Spleen (tissue), 13 donors: ENCODE measurements at places on chromosomes 16 and 17.

DNA sequence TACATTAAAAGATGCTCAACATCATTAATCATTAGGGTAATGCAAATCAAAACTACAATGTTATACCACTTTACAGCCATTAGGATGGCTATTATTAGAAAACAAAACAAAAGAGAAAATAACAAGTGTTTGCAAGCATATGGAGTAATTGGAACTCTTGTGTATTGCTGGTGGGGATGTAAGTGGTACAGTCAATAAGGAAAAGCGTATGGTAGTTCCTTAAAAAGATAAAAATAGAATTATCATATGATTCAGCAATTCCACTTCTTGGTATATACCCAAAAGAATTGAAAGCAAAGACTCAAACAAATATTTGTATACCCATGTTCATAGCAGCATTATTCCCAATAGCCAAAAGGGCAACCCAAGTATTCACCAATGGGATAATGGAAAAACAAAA, 1.4 kb upstream of the CAPNS2 start:
- DNase-seq: no peak

GRCh38 chr17:83014297-83014696, 65.1 kb upstream of the METRNL start:
- no peak for DNase-seq

DNA sequence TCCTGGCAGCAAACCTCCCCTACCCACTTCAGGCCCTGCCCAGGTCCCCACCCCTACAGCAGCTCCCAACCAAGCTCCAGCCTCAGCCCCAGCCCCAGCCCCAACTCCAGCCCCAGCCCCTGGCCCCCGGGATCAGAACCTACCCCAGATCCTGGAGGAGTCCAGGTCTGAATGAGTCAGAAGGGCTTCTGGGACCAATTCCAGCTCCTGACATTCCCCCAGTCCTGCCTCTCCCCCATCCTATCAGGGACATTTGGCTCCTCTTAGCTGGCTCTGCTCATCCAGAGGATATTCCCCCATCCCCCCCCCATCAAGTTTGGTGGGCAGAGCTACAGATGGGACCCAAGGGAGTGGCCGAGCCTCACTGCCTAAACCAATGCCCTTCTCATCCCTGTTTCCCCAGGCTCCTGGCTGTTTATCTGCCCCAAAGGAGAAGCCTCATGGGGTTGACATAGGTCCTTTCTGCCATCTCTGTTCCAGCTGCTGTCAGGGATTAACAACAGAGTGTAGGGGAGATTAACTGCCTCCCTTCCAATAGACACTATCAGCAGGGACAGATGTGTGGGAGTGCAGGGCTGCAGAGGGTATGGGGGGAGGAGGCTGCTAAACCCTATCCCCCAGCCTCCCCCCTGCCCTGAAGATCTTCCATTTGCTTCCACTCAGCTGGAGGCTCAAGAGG, 16.5 kb downstream of the CNTNAP1 start:
- DNase-seq: no peak

DNA sequence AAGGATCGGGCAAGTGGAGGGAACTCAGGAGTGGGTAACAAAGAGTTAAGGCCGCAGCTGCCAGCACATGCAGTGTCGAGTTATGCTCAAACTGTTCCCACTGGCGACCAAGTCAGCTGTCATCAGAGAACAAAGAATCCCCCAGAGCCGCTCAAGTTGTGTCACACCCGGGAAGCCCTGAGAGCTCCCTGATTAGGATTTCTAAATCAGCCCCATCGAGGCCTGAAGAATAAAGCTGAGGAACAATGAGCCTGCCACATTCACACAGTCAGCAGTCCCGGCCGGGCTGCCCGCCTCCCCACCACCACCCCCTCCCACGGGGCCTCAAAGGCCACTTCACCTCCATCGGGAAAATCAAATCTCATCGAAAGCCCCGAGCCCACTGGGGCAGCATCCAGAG, 84.5 kb downstream of the SOX9 start:
- DNase-seq: no peak

GRCh38 chr16:76309639-76310335, 32.6 kb downstream of the CNTNAP4 start:
- DNase-seq: no peak

- DNase-seq: no peak
These were observed 6.5 kb upstream of the CACNA1H start for GRCh38 chr16:1146409-1146808.

DNA sequence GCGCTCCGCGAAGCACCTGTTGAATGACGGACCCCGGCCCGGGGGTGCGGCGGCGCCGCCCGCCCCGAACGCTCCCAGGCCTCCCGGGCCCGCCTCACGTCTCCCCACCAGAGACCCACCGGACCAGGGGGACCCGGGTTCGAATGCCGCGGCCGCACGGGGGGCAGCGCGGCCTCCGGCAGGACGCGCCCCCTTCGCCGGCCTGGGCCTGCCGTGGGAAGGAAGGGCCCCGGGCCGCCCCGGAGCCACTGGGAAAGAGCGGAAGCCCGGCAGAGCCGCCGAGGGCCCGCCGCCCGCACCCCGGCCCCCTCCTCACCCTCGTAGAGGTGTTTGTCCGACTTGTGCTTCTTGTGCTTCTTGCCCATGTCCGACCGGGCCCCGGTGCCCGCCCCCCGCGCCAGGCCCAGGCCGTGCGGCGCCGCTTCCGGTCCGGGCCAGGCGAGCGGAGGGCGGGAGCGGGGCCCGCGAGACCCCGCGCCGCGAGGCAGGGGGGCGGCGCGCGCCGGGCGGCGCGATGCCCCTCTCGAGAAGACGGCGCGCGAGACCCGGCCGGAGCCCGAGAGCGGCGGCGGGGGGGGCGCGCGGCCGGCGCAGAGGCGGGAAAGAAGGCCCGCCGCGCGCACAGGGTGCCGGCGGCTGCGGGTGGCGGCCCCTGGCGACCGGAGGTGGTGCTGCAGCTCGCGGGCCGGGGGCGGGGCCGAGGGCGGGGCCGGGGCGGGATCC, at the start of gene BRD7:
Gene BRD7 (minus strand): TSS at position 579 of the 723 bp plus-strand sequence. CDS start 214 bp downstream, at position 365.
- peak; percentile 92 for DNase-seq

DNA sequence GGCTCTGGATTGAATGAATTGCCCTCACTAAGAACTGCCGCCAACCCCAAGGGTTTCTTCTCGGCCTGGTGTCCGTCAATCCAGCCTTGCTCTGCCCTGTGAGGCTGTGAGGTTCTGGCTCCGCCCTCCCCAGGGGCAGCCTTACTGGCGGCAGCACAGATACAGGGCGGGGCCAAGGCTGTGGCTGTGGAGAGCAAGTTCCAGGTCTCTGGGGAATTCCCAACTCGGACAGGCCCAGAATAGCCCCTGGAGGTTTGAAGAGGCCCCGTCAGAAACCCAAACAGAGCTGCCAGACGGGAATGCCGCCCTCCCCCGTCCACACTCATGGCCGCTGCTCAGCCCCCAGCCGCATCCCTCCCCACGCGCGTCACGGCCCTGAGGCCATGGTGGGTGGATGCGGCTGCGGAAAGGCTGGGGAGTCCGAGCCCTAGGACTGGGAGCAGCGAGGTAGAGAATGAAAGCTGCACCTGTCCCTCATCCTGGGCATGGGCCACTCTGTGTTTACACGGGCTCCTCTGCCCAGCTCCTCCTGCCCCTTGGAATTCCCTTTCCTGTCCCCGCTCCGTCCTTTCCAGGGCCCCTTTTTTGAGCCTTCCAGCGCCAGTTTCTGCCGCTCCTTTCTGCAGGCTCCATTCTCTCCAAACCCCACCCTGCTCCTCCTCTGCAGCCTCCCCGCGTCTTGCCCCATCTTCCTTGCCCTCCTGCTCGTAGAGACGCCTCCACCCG, 660 bp upstream of the PRRT2 start:
- peak; percentile 96 for DNase-seq

DNA sequence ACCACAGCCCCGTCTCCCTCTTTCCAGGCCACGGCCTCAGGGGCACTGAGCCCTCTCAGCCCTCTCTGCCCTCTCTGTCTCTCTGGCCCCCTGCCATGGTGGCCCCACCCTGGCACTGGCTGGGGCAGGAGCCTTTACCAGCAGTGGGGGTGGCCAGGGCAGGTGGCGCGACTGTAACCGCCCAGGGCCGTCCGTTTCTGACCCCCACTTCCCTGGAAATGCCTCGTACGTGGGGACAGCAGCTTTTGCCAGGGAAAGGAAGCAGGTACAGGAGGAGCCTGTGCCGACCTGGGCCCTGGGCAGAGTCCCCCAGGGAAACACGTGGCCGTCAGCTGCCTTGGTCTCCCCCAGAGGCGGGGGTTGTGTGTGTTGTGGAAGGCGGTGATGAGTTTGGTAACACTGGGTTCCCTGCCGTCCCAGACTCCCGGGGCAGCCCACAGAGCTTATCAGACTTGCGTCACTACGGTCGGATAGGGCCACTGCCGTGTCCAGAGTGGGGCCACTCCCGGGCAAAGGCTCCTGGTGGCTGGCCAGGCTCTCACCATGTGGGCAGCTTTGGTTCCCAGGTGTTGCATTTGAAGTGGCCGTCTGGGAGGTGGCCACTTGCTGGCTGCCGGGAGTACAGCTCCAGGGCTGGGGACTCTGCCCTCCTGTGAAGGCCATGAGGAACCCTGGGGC, 249.3 kb upstream of the CIBAR2 start:
- DNase-seq: no peak

DNA sequence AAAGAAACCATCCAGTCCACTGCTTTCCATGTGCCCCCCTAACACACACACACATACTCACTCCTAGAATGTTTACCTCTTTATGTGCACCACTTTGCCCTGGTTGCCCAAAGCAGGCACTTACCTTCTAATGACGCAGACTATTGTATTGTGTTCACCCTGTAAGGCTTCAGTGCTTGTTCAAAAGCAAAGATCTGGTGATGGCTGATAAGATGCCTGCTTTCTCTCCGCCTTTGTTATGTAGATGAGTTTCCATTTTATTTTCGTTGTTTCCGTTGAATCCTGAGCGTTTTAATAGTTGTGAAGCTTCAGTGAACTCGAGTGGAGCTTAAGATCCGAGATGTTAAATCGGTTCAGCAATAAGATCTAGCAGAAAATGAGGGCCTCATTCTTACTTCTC, 452.7 kb downstream of the TMEM114 start:
- DNase-seq: no peak

- DNase-seq: no peak
These were observed 9.9 kb upstream of the EDC4 start for GRCh38 chr16:67862623-67863583.
